ENCODE measurements at places on chromosomes 11 and 22.

GRCh38 chr11:2529636-2530035 lies 84.8 kb downstream of the KCNQ1 start:
- DNase-seq: no peak

DNA sequence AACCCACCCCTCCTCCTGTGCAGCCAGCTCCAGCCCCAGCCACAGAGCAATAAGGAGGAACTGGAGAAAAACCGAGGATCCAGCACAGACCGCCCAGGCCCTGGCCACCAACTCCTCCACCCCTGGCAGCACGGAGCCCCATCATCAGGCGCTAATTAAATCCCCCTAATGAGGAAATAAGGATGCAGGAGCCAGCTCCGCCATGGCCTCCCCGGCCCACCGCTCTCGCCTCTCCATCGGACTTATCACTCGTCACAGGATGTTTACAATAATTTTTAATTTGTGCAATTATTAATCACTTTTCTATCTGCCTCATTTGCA lies 42.6 kb downstream of the BUD13 start:
- no peak for DNase-seq

DNA sequence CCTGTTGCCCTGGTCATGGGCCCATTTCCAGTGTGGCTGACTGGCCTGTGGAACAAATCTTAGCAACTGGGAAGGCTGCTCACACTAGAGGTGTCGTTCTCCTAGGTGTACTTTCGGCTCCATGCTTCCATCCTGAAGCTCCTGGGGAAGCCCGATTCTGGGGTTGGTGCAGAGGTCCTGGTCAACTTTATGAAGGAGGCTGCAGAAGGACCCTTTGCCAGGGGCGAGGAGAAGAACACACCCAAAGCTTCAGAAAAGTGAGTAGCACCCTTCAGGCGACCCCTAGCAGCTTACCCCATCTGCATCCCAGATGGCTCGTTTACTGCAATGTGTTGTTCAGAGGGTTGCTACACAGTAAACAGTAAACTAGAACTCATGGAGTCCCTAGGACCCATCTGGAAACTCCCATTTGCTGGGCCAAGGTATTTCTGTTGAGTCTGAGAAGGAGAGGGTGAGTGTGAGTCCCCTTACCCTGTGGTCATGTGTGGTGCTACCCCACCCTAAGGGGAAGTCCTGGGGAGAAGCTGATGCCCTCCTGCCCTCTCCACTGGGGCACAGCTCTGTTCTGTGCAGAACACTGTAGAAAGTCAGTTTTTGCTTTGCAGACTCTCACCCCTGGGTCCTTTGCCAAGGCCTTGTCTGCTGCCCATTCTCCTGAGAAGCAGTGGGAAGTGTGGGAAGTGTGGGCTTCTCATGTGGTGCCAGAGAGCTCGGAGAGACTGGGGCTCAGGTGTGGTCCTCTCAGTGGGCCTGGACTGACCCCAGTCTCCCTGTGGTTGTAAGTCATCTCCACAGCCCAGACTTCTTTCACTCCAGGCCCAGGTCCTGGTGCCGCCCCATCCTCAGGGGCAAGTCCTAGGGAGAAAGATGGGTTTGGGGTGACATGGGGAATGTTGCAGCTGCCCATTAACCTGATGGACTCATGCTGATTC lies 85.0 kb downstream of the CABIN1 start:
- DNase-seq: no peak

DNA sequence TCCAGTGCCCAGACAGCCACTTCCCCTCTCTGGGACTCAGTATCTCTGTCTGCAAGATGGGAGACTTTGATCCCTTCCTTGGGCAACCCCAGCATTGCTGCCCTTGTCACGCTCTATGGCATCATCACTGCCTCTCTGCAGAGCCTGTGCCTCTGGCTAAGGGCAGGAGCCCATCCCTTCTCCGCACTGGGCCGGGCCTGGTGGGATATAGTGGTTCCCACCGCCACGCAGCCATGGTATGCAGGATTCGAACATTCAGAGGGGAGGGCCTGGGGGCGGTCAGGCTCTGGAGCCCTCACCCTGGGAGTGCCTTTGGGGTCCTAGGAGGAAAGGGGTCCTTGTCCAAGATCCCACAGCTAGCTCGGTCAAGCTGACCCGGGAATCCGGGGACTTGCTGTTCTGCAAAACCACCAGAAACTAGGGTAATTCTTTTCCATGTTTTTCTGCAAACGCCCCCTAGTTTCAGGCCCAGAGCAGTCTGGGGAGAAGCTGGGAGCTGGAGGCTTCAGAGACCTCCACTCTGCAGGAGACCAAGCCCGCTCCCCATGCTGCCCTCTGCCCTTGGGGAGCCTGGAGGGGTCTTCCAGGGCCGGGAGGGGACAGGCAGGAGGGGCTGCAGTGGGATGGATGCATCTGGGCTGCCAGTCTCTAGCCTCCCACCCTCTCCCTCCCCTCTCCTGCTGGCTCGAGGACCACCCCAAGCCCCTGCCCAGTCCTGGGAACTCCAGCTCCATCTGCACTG lies 24.4 kb upstream of the CBX7 start:
- no peak for DNase-seq

- peak; percentile 21 for DNase-seq
Measured at GRCh38 chr11:86136538-86136937, 67.7 kb upstream of the PICALM start.

GRCh38 chr22:20219667-20220628 lies 48.2 kb downstream of the RTN4R start:
- DNase-seq: no peak

- no peak for DNase-seq
Measured at GRCh38 chr11:115718945-115719344, 214.7 kb upstream of the CADM1 start.

GRCh38 chr11:46102843-46103242 lies 18.4 kb downstream of the PHF21A start:
- DNase-seq: no peak

GRCh38 chr11:117839380-117839881 lies 14.9 kb upstream of the FXYD2 start:
- DNase-seq: no peak

- no peak for DNase-seq
Measured at GRCh38 chr11:68763926-68764657, 12.8 kb upstream of the TESMIN start.

DNA sequence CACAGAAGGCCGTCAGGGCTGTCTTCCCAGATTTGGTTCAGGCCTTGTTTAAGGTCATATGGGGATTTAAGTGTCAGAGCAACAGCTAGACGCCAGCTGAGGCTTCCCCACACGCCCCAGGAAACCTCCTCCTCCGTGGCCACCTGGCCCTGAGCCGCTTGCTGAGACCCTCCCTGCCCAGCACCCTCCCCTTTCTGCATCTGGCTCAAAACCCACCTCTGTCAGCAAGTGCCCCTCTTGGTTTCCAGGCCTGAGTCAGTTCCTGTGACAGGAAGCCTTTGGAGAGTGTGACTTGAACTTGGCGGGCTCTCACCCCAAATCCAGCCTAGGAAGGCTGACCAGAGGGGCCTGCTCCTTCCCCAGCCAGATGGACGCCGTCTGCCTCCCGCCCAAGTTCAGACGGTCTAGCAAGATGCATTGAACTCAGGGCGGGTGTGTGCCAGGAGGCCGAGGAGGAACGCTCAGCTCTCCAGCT lies 561 bp downstream of the FXYD2 start:
- no peak for DNase-seq

- no peak for DNase-seq
Measured at GRCh38 chr11:128574576-128575011, 12.8 kb downstream of the ETS1 start.

Data from midbrain (tissue), 1 donor.